Neuronal stem cell (in vitro differentiated cells): ENCODE measurements at places on chromosomes 1 and 21.

- H3K4me1 ChIP-seq: peaks cover 4% of the 10 kb centered on the region
- peaks cover 39% of the 10 kb centered on the region for H3K36me3 ChIP-seq
- H3K27me3 ChIP-seq: no peaks in the 10 kb centered on the region
- DNase-seq: peak; percentile 99
- peak within 1 kb of the TSS; percentile 56 for H3K27ac ChIP-seq
These were observed at the start of gene RAD54L for GRCh38 chr1:46247436-46248121. TSS of gene RAD54L (plus strand) at chr1:46247763. CDS start at chr1:46248406, 643 bp downstream.

DNA sequence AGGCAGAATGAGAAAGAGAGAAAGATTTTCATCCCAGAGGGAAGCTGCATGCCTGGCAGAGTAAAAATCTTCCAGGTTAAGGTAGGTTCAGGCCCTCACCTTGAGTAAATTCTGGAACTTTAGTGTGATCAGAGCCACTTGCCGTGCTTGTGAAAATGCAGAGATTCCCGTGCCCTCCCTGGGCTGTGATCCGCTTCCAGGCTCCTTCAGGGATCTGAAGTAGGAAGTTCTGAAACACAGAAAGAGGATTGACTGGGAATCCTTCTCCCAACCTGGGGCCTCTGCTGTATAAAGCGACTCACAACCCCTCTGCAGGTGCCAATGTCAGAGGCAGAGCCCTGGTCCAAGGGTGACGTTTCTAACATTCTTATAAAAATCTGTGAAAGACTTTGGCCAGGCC is 26.6 kb downstream of the NUAK2 start:
- peak overlapping the region; percentile 98 for H3K27ac ChIP-seq
- peaks cover 4% of the 10 kb centered on the region for H3K36me3 ChIP-seq
- DNase-seq: no peak
- H3K4me1 ChIP-seq: peaks cover 39% of the 10 kb centered on the region

- no peaks in the 10 kb centered on the region for H3K36me3 ChIP-seq
- peaks cover 11% of the 10 kb centered on the region for H3K4me1 ChIP-seq
- no peak overlapping the region for H3K4me3 ChIP-seq
- no peak overlapping the region for H3K27ac ChIP-seq
- DNase-seq: no peak
These were observed 392.6 kb upstream of the VAMP3 start for GRCh38 chr1:7378346-7379130.

DNA sequence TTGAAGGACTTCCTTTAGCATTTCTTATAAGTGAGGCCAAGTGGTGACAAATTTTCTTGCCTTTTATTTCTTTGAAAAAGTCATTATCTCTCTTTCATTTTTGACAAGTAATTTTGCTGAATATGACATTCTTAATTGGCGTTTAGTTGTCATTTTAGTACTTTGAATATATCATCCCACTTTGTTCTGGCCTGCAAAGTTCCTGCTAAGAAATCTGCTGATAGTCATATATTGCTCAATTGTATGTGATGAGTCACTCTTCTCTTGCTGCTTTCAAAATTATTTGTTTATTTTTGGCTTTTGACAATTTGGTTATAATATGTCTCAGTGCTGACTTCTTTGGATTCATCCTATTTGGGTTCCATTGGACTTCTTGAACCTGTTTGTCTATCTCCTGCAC is 312.6 kb downstream of the DUSP10 start:
- no peaks in the 10 kb centered on the region for H3K36me3 ChIP-seq
- no peaks in the 10 kb centered on the region for H3K27me3 ChIP-seq
- no peaks in the 10 kb centered on the region for H3K4me1 ChIP-seq

- peaks cover 4% of the 10 kb centered on the region for H3K4me1 ChIP-seq
- DNase-seq: no peak
- no peaks in the 10 kb centered on the region for H3K36me3 ChIP-seq
- H3K4me3 ChIP-seq: no peak overlapping the region
These were observed 477.5 kb downstream of the PTPRU start for GRCh38 chr1:29713857-29714256.

- no peak for DNase-seq
- H3K4me3 ChIP-seq: no peak overlapping the region
- peaks cover 4% of the 10 kb centered on the region for H3K4me1 ChIP-seq
- H3K36me3 ChIP-seq: no peaks in the 10 kb centered on the region
- H3K27me3 ChIP-seq: no peaks in the 10 kb centered on the region
These were observed 3.6 kb downstream of the KIAA0040 start for GRCh38 chr1:175188936-175189335.

DNA sequence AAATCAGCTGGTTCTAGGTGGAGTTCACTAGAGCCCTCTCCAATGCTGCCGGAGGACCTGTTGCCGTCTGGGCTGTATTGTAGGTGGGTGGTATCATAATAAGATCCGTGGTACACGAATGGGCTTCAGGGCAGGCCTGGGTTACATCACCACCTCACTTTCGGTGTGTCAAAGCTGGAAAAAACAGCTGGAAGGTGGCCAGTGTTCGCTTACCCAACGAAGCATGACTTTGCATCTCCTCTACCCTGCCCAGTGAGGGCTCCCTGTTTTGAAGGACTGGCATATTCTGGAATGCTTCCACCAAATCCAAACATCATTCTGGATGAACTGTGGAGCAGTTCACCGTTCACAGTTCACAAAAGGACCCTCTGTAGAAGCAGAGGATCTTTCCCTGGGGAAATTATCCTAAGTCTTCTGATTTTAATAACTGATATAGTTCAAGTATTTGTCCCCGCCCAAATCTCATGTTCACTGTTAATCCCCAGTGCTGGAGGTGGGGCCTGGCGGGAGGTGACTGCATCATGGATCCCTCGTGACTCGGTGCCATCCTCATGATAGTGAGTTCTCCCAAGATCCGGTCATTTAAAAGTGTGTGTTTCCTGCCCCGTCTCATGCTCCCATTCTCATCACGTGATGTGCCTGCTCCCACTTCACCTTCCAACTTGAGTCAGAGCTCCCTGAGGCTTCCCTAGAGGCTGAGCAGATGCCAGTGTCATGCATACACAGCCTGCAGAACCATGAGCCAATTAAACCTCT is 429.0 kb downstream of the KIF26B start:
- no peak overlapping the region for H3K4me3 ChIP-seq
- no peak for DNase-seq
- H3K36me3 ChIP-seq: peaks cover 5% of the 10 kb centered on the region
- H3K27me3 ChIP-seq: no peaks in the 10 kb centered on the region
- peaks cover 7% of the 10 kb centered on the region for H3K4me1 ChIP-seq
- H3K27ac ChIP-seq: no peak overlapping the region
